ENCODE measurements at places on chromosomes 7 and 10.

GRCh38 chr7:75915416-75916156 is 631 bp downstream of the POR start:
- DNase-seq: peak; percentile 58

GRCh38 chr7:81937091-81937490 is 167.2 kb upstream of the HGF start:
- DNase-seq: no peak

DNA sequence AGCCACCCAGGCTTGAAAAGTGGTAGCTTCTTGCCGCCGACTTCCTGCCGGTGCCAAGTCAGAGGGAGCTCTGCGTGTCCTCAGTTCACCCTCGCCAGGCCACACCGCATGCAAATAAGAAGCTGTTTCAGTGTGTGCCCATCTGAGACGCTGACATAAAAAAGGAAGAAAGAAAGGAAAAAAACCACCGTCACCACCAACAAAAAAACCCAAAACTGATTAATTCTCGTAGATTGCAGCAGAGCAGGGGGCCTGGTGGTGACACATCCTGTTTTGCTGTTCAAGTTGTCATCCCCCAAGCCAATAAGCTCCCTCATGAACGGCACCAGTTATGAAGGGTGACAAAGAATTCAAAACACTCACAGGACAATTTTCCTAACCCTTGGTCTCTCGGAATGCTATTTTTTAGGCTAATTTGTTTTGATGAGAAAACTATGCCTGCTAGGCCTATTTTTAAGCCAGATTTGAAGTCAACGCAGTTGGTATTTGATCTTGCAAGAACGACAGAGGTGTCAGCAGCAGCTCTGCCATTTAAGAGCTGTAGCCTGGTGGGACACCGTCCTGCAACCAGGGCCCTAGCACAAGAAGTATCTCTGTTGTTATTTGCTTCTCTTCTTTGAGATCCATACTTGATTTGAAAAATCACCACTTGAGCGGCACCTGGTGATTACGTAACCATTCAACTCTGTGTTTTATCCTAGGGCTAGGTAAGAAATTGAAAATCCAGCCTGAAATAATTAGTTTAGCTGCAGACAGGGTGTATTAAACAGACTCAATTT is 145.6 kb downstream of the PFKFB3 start:
- DNase-seq: peak; percentile 74

GRCh38 chr10:77636967-77637531 is 559 bp downstream of the KCNMA1 start:
- DNase-seq: no peak

- DNase-seq: no peak
Measured at GRCh38 chr7:99768471-99768870, 15.5 kb downstream of the CYP3A4 start.

DNA sequence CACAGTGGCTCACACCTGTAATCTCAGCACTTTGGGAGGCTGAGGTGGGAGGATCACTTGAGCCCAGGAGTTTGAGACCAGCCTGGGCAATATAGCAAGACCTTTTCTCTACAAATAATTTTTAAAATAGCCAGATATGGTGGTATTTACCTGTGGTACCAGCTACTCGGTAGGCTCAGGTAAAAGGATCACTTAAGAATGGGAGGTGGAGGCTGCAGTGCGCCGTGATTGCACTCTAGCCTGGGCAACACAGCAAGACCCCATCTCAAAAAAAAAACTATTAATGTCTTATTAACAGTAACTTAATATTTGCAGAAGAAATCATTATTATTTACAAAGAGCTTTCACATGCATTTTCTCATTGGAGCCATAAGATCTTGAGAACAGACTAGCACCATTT is 103.6 kb downstream of the SGMS1 start:
- DNase-seq: no peak

GRCh38 chr7:105853931-105854419 is 22.4 kb downstream of the ATXN7L1 start:
- DNase-seq: no peak

DNA sequence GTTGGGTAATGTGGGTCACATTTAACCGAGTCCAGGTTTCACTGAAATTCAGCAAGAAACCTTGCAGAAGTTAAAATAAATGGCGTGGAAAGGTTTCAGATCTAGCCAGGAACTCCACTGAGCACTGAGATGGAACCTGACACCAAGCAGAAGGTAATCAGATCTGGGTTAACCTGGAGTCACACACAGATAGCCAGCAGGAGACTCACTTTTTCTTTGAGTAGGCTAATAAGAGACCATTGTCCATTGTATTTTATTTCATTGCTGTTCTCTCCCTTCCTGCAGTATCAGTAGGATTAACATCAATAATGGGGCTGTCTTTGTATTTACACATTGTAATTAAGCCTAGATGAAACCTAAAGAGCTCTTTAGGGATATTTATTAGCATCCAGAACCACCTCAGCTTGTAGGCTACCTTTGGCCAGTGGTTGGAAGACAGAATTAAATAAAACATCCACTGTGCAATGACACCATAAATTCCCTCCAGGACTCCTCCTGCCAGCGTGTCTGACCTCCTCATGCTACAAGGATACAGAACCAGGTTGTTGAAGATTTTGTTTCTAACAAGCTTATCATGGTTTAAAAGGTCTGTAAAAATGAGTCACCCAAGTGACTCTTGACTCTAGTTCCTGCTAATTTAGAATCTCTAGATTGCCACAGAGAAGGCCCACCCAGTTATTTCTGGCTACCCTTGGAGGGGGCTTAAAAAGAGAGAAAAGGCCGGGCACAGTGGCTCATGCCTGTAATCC is 151.1 kb downstream of the SORCS1 start:
- no peak for DNase-seq

DNA sequence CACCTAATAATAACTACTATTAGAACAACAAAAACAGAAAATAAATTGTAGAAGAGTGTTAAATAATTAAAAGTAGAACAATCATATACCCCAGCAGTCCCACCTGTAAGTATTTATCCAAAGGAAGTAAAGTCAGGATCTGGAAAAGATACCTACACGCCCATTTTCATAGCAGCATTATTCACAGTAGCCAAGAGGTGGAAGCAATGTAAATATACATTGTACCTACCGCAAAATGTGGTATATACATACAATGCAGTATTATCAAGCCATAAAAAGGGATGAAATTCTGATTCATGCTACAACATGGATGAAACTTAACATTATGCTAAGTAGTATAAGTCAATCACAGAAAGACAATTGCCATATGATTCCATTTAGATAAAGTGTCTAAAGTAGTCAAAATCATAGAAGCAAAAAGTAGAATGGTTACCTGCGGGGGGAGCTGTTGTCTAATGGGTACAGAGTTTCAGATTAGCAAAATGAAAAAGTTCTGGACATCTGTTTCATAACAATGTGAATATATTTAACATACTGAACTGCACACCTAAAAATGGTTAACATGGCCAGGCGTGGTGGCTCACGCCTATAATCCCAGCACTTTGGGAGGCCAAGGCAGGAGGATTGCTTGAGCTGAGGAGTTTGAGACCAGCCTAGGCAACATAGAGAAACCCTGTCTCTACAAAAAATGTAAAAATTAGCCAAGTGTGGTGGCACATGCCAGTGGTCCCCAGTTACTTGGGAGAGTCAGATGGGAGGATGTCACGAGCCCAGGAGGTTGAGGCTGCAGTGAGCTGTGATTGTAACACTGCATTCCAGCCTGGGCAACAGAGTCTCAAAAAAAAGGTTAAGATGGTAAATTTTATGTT is 6.0 kb upstream of the TMED4 start:
- no peak for DNase-seq

GRCh38 chr7:85095806-85096205 is 91.0 kb downstream of the SEMA3D start:
- DNase-seq: no peak

DNA sequence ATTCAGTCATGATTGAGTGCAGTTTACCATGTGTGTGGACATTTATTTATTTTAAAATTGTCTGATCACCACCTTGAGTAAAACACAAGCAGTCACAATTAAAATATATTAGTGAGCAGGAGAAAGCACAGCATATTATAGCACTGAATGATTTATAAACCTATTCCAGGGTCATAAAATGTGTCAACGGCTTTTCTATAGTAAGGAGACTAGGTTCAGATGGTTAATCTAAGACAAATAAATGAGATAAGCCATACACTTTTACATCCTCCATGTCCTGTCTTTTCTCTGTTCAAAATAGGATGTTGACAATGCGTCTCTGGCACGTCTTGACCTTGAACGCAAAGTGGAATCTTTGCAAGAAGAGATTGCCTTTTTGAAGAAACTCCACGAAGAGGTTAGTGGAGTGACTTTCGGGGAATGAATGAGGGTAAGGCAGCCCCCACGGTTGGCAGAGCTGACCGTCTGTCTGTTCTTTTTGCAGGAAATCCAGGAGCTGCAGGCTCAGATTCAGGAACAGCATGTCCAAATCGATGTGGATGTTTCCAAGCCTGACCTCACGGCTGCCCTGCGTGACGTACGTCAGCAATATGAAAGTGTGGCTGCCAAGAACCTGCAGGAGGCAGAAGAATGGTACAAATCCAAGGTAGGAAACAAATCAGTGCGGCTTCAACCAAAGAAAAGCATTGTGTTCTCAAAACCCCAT is 5.4 kb downstream of the VIM start:
- no peak for DNase-seq

DNA sequence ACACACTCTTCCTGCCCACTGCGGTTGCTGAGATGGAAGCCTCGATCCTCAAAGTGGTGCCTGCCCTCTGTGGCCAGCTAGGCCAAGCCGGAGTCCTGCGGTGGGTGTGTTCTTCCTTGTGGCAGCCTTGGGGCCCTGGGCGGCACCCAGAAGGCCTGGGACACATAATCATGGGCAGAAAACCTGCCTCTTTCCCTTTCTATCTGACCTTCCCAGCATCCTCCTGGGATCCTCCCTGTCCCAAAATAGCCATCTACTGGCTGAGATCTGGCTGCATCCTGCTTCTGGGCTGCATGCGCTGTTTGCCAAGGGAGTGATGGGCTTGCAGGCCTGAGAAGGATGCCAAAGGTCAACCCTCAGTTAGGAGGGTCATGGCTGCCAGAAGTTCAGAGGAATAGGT is 23.9 kb downstream of the COL13A1 start:
- DNase-seq: no peak

GRCh38 chr10:51918440-51918839 is 219.0 kb upstream of the CSTF2T start:
- DNase-seq: no peak

GRCh38 chr10:117547016-117547715 is 4.6 kb downstream of the EMX2 start:
- DNase-seq: peak; percentile 47

- no peak for DNase-seq
Measured at GRCh38 chr7:749140-749551, 22.1 kb upstream of the PRKAR1B start.

DNA sequence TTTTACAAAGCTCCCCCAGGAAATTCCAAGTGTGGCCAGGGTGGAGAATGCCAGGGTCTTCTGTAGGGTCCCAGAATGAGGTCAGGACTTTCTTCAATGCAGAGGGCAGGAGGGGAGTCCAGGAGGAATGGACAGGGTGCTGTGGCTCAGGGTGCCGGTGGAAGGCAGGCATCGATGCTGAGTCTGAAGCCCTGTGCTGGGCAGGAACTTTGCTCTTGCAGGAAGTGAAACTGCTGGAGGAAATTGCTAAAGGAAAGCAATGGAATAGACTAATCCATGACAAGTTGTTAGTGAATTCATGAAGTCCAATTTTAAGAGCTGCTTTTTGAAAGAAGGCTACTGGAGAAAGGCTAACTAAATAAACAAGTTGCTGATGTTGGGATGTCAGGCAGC is 14.8 kb downstream of the PTPRE start:
- no peak for DNase-seq

DNA sequence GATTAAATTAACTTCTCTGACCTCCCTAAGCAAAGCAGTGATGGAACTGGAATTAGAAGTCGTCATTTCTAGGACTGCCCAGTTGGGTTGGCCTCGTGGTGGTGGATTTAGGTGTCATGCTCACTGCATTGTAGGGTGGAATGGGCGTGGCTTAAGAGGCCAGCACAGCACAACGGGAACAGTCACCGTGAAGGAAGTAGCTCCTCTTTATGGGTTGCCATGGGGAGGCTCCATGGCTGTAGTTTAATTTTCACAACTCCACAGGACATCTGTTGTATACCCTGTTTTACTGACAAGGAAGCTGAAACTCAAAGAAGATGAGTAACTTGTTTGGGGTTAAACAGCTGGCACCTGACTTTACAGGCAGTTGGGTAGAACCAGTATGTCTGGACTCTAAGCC is 208.3 kb downstream of the CELF2 start:
- no peak for DNase-seq

GRCh38 chr10:5529702-5530411 is 5.1 kb downstream of the CALML3 start:
- no peak for DNase-seq

DNA sequence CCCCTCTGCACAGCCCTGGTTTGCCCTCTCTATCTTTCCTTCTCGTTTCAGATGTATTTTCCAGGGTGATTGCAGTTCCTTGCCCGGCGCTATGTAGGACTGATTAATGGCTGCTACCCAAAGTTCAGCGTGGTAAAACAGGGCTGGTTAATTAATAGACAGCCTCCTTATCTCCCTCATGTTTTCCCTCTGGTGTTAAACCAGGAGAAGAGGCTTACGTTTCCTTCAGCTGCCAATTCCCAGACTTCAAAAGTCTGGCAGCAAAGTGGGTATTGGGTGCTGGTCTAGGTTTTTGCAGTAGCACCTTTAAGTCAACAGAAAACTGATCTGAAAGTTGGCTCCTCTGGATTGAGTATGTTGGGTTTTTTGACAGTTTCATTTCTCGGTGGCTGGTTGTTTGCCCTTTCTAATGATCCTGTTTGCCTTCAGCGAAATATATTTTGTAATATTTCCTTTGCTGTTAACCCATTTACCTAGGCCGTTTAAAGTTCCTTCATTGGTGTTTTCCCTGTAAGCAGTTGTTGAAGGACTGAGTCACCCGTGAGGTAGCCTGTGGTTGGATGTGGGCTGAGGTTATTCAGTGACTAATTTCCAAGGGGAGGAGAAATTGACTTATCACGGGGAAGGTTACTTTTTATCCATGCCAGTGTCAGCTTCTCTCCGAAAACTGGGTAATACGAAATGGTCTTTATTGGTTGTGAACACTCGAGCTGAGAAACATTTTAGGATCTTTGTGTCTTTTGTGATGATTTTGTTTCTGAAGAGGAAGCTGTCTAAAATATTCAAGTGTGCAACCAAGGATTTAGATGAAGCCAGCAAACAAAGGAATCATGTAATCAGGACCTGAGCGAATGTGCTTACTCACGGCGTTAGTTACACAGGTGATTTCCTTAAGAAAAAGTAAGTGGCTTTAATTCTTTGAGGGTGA is 257.2 kb downstream of the KIAA1217 start:
- DNase-seq: peak; percentile 38

- peak; percentile 62 for DNase-seq
Measured at GRCh38 chr10:6072215-6072934, 10.2 kb upstream of the IL2RA start.

DNA sequence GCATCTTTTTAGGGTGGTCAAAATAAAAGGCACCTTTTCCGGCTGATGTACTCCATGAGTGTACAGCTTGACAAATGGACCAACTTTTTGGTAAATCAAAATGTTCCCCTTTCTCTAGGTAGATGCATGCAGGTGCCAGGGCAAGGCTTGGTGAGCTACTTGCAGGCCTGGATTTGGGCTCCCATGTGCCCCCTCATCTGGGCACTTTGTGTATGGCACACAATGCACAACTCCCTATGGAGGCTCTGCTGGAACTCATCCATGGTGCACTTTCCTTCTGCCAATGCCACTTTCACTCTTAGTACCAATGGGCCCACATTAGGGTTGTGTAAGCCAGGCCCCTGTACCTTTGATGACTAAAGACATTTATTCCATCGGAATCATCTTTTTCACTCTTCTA is 300.8 kb downstream of the SDHAF3 start:
- no peak for DNase-seq

All from GM13976 (cell line).